Occipital lobe (tissue), 3 donors: ENCODE measurements at places on chromosomes 2 and 18. TPM values are rescaled to one million over a fixed set of nuclear protein-coding genes. Genes with fewer than 3 reads are reported as not detected.

Gene HOXD8
- not detected for total RNA-seq

Gene GPAT2
- total RNA-seq, result 1.6 TPM

Gene SERPINB5
- total RNA-seq, result not detected

Gene KIF5C
- total RNA-seq, result 379 TPM
